Peyer's patch (tissue), 4 donors: ENCODE measurements at places on chromosomes 16 and 17.

DNA sequence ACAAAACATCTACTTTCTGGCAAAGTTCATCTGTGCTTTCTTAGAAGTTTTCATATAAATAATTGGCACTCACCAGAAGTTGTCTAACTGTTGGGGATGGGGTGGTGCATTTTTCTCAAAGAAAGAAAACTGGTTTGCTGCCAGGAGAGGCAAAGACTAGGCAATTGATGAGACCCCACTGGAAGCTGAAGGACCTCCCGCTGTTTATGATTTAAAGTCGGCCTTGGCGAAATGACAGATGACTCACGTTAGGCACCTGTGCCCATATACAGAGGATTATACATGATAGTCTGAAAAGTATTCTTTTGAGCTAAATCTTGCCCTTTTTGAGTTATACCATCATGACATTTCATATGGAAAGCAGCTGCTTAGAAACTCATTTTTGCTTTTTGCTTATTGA, 193.0 kb upstream of the ZFHX3 start:
- no peak for DNase-seq

DNA sequence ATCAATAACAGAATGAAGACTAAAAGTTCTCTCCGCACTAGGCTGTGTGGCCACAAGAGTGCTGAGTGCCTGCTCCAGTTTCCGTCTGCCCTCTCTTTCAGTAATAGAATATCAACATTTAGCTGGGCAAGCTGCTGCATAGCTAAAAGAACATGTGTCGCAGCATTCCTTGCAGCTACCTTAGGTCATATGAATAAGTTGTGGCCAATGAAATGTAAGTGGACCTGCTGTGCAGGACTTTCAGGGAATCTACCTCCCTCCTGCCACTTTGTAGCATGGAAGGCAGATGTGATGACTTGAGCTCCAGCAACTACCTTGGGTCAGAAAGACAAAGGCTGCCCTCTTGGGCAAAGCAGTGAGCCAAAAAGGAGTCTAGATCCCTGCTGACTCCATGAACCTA, 25.4 kb downstream of the SLC39A11 start:
- DNase-seq, result no peak

DNA sequence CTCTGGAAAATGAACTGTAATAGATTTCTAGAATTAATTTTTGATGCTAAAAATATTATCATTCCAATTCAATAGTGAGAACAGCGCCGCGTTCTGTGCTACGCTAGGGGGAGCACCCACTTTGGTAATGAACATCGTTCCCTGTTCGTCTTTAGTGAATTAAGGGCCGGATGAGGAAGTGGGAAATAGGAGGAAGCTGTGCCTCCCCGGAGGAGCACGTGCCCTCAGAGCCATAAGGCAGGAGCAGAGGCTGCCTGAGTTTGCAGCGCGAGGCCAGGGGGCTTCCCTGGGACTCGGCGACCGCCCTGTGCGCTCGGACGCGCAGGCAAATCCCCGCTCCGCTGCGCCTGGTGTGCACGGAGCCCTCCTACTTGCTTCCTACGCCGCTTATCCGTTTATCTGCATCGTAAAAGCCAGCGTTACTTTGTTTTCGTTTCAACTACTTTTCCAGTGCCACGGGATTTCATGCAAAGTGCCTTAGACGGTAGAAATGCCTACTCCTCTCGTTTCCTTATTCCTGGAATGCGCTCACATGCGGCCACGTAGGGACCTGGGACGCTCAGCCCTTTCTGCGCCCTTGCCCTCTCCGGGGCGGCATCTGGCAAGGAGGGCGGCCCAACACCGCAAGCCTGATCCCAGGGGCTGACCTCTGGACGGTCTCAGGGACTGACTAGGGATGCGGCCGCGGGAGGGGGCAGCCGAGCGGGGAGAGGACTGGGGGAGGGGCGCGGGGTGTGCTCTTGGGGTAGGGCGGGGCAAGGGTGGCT, 76.4 kb downstream of the KCNJ12 start:
- DNase-seq, result peak; percentile 27

- no peak for DNase-seq
Measured at GRCh38 chr17:61157246-61157886, 242.3 kb upstream of the TBX2 start.

- DNase-seq, result no peak
Measured at GRCh38 chr16:81942007-81942601, 69.2 kb downstream of the SDR42E1 start.

GRCh38 chr17:32519228-32520103, 32.7 kb downstream of the CDK5R1 start:
- DNase-seq, result peak; percentile 62

- no peak for DNase-seq
Measured at GRCh38 chr17:927611-928461, 51.7 kb downstream of the NXN start.

DNA sequence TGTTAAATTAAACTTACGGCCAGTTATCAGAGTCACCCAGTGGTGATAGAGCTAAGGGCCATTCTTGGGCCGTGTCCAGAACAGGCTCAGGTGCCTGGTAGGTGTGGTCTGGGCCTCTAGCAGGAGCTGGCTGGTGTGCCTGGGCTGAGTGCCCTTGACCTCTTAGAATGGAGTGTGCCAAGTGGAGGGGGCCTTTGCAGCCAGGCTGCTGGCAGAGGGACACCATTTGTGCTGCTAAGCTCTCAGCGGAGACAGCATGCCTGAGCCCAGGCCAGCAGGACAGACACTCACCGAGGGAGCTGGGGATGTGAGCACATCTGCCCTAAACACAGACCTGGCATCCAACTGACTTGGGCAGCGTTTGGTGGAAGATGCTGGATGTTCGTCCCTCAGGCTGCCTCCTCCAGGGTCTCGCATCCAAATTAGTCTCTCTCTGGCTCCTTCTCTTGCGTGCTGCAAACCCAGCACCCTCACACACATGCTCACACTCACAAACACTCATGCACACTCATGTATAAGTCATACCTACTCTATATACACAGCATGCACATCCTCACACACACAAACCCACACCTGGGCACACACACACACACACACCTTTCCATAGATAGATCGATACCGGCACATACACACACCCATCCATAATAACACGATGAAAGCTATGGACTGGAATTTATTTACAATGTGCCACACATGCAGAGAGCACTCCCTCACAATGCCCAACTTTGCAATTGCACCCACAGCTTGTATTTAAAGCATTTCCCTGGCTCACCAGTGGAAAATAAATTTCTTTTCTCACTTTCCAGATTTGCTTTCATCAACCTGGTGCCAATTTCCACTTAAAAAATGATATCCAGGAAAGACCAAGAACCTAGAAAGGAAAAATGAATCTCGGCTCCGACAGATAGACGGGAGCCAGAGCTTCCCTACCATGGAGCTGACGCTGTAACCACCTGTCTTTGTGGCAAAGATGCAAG, 33.6 kb upstream of the CDH5 start:
- no peak for DNase-seq

DNA sequence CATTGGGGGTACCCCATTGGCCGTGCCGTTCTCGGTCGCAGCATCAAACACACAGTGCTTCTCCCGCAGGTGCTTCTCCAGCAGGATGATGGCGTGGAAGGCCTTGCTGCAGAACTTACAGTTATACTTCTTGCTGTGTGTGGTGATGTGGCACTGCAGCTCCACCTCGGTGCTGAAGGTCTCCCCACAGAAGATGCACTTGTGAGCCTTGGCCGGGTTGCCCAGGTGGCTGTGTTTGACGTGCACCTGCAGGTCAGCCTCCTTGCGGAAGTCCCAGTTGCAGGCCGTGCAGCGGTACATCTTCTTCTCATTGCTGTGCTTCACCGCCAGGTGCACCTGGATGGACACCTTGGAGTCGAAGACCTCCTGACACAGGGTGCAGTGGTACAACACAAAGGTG, 219.3 kb downstream of the ZNF423 start:
- DNase-seq, result no peak

DNA sequence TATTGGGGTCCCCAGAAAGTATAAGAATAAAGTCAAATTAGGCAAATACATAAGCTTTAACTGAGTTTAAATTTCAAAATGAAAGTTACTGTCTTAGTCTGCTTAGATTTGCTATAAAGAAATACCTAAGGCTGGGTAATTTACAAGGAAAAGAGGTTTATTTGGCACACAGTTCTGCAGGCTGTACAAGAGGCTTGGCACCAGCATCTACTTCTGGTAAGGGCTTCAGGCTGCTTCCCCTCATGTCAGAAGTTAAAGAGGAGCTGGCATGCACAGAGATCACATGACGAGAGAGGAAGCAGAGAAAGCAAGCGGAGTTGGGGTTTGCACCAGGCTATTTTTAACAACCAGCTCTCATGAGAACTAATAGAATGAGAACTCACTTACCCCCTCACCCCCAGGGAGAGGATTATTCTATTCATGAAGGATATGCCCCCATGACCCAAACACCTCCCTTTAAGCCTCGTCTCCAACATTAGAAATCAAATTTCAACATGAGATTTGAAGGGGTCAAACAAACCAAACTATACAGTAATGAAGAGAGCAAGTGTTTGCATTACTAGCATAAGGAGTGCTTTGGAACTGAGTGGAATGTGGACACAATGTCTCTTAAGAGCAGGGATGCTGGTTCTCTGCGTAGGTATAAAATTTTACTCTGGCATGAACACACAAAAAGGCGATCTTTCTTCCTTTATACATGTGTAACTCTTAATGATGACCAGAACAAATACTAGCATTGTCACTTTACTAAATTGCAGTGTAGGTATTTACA, 292.8 kb upstream of the PMFBP1 start:
- DNase-seq, result no peak

- peak; percentile 84 for DNase-seq
Measured at GRCh38 chr16:89828199-89828869, at the start of gene SPIRE2. TSS of gene SPIRE2 (plus strand) at chr16:89828475. CDS start at chr16:89828551, 76 bp downstream.

DNA sequence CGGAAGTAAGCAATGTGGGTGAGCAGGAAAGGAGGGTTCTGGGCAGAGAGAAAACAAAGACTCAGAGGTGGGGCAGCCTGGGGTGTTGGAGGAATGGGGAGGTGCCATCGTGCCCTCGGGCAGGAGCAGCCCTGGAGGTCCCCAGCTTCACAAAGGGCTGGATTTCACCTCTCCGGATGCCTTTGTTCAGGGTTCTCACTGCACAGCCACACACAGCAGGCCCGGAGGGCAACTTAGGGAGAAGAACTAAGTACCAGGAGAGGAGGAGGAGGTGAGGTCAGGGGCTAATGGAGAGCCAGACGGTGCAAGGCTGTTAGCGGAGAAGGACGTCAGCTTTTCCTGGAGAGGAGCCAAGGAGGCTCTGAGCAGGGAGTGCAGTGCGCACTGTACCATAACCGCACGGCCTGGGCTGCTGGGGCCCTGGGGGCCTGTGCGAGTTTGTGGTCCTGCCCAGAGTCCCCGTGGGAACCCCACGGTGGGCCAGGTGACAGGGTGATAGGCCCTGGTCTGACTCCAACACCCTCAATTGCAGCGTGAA, 9.3 kb downstream of the ARRB2 start:
- no peak for DNase-seq

- DNase-seq, result no peak
Measured at GRCh38 chr16:55081622-55082590, 151.2 kb downstream of the IRX5 start.

DNA sequence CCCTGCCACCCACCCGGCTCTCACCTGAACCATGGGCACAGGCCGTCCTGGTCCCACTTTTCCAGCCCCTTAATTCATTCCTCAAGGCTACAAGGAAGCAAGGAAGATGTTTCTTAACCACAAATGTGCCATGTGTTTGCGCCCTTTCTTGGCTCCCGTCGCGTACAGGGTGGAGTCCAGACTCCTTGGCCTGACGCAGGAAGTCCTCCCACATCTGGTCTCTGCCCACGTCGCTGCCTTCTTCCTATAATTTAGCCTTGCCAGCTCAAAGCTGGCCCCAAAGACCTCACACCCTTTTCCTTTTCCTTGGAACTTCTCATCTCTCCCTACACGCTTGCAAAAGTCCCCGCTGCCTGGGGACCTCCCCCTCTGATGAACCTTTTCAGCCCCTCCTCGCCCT, 38.8 kb upstream of the BHLHA9 start:
- DNase-seq, result no peak

- peak; percentile 99 for DNase-seq
Measured at GRCh38 chr17:1714427-1714979, 4.3 kb upstream of the TLCD2 start.

DNA sequence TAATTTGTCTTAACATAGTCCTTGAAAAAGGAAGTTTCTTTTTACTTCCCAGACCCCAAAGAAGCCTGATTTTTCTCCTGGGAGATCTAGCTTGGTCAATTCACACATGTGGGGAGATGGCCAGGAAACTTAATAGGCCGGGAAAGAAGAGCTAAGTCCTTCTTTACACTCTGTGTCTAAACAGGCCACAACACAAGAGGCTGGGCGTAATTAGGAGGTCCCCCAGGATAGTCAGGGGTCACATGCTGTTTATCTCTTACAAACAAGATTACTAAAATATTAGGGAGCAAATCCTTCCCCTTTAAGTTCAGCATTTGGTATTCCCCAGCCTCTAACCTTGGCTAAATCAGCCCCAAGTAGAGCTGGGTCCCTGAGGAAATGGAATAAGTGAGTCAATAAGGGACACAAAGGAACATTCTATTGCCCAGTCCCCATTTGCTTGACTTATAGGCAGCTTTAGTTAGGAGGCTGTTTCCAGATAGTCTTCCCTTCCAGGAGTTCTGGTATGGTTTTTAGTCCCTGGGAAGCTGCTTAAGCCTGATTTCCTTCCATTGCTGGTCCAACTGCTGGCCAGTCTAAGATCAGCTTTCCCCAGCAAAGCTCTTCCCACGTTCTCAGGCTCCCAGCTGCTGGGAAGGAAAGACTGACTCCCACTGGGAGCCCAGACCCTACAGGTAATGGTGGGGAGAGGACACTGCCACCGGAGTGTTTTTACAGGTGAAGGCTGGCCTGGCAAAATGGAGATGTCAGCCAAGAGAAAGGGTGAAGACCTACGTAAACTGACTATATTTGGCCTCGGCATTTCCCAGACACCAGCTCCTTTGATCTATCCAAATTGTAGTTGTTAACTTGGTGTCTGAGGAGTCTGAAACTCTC, 14.1 kb upstream of the HOXB9 start:
- no peak for DNase-seq

DNA sequence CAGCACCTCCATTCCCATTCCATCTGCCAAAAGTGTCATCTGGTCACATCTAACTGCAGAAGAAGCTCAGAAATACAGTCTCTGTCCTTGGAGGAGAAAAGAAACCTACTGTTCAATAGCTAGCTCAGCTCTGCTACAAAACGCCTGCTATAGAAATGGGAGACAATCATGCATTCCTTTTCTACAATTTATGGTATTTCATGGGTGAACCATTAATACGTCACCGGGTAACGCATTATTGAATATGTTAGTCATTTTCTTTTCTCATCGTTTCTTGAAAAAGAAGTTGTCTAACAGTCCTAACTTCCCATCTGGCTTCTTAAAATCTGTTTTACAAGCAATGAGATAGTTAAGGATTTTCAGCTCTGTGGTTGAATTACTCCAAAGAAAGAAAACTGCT, 496.7 kb upstream of the RBFOX1 start:
- no peak for DNase-seq

- no peak for DNase-seq
Measured at GRCh38 chr16:48628359-48628985, 18.5 kb upstream of the N4BP1 start.

DNA sequence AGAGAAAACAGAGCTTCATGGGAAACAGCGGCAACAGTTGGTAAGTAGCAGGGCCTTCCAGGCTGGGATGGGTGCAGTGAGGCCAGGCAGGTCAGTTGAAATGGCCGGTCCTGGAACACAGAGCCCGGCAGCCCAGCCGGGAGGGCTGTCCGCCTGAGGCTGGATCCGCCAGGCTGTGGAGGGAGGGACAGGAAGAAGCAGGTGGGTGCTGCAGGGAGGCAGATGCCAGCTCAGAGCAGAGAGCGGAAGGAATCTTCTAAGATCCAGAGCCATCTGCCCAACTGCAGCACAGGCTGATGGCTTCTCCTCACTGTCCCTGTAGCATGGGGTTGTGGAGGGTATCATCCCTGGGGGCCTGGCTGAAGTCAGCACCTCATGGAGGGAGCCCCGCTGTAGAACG, 599 bp downstream of the RNF112 start:
- no peak for DNase-seq

- DNase-seq, result no peak
Measured at GRCh38 chr17:41013606-41014005, 4.7 kb upstream of the KRTAP3-1 start.
